ENCODE measurements at places on chromosomes 7 and 10. TPM values are rescaled to one million over a fixed set of nuclear protein-coding genes. Genes with fewer than 3 reads are reported as not detected.
A peak's percentile ranks its signal among the peaks of the same experiment; 100 is the strongest.

DNA sequence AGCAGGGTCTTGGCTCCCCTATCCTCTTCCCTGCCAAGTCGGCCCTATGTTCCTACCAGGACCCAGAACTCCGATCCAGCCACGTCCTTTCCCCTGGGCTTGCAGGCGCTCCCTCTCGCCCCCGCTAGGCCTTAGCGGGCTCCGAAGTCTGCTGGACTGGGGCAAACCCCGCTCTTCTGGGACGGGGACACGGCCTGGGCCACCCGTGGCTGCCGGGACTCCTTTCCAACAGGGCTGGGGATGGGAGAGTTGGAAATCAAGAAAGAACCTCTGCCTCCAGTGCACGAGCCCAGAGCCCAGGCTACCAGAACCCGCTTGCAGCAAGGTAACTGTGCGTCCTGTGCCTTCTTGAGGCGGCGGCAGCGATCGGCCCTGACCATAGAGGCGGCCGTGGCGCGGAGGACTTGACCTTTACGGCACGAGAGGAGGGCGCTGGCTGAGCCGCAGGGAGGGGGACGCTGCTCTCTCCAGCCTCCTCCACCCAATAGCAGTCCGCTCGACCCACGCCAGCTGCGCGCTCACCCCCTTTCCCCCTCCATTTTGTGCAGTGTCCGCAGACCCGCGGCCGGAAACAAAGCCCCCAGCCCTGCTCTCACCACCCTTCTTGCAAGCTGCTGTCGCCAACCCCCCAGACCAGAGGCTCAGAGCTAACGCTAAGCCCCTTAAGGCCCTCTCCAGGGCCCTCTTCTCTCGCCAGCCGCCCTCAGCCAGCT, 7.0 kb upstream of the HOXA11 start:
- DNase-seq: no peak

Gene ZNF365
- total RNA-seq: 11.6 TPM

- no peak for DNase-seq
Observed at GRCh38 chr10:109327266-109327665, 596.0 kb downstream of the XPNPEP1 start.

GRCh38 chr10:133087045-133087678, 562 bp upstream of the ADGRA1 start:
- no peak for DNase-seq

- DNase-seq: no peak
Observed at GRCh38 chr10:56927701-56928100, 566.6 kb upstream of the ZWINT start.

- peak; percentile 58 for DNase-seq
Observed at GRCh38 chr7:28990200-28990960, 32.2 kb upstream of the TRIL start.

GRCh38 chr7:36047091-36047658, 105.9 kb upstream of the EEPD1 start:
- DNase-seq: no peak

GRCh38 chr10:72611783-72612182, 14.1 kb downstream of the MICU1 start:
- no peak for DNase-seq

- DNase-seq: peak; percentile 95
Observed at GRCh38 chr10:111076191-111076681, 593 bp upstream of the ADRA2A start.

- no peak for DNase-seq
Observed at GRCh38 chr10:1539216-1539615, 198.1 kb downstream of the ADARB2 start.

DNA sequence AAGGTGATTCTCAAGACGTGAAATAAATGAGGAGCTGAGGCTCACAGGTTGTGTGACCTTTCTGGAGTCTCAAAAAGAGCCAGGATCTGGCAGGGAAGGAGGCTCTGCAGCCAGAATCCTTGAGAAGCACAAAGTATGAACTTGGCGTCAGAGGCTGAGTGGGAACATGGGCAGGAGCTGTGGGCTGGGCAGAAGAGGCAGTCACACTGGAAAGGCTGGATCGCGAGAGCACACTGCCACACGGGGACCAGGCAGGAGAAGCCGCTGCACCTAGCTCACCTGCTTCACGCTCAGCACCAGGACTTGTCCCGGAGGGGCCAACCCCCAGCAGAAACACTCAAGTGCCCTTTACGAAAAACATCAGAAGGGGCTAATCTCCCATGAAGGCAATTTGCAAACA, 535.0 kb downstream of the TNS3 start:
- no peak for DNase-seq

Gene OR2A12
- not detected for total RNA-seq

Gene SEMA3D
- total RNA-seq: 35.7 TPM

Gene ZNF394
- 30.7 TPM for total RNA-seq

- DNase-seq: no peak
Observed at GRCh38 chr7:99221866-99222265, 14.0 kb upstream of the KPNA7 start.

GRCh38 chr7:99139036-99139435, 4.9 kb downstream of the SMURF1 start:
- DNase-seq: no peak

- no peak for DNase-seq
Observed at GRCh38 chr7:91596287-91596686, 284.2 kb downstream of the MTERF1 start.

DNA sequence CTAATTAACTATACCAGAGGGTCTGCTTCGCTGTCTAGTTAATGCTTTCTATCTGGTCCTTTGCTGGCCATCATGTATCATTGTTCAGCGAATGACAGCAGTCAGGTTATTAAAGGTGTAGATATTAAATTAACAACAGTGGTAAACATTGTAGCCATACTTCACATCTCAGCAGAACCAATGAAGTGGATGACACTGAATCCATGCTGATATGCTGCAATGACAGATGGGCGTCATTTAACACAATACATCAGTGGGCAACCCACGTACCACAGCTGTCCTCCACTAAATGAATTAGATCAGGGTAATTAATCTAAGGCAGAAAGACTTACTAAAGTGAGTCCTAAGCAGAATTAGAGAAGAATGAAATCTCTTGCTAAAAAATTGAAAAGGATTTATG, 767.2 kb downstream of the NXPH1 start:
- DNase-seq: no peak

- no peak for DNase-seq
Observed at GRCh38 chr7:108114117-108114841, 15.9 kb downstream of the LAMB4 start.

GRCh38 chr7:151897161-151897731, 20.3 kb upstream of the PRKAG2 start:
- DNase-seq: no peak

DNA sequence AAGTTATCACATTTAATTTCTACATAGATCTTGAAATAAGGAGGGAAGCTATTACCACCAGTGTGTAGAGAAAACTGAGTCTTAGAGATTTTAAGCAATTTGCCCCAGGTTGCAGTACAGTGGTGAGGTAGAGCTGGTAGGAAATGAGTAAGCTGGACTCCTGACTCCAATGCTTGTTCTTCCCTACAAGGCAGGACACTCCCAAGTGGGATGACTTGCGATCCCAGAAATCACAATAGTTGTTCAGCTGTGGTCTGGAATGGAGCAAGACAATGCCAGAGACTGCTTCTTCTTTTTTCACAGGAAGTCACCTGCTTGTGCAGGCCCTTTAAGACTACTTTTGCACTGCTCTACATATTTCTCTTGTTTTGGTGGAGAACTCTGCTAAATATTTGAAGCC, 327.2 kb upstream of the BMPER start:
- no peak for DNase-seq

GRCh38 chr10:49505589-49505988, 33.3 kb downstream of the ERCC6 start:
- no peak for DNase-seq

Gene ANKRD30A
- not detected for total RNA-seq

GRCh38 chr7:5437987-5438386, 14.4 kb upstream of the TNRC18 start:
- DNase-seq: no peak

GRCh38 chr10:34254596-34254995, 560.5 kb downstream of the PARD3 start:
- DNase-seq: no peak

DNA sequence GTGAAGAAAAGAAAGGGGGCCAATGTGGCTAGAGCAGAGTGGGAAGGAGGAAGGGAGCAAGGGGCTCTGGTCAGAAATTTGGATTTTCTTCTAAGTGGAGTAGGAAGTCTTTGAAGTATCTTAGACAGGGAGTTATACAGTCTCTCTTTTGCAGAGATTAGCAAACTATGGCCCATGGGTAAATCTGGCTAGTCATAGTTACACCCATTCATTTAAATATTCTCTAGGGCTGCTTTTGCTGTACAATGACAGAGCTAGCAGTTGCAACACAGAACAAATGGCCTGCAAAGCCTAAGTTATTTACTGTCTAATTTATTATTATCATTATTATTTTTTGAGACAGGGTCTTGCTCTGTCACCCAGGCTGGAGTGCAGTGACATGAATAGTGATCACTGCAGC, 10.5 kb upstream of the LAMB4 start:
- DNase-seq: no peak

Gene C10orf62
- total RNA-seq: 0.50 TPM

Gene PDE1C
- total RNA-seq: 10.6 TPM

DNA sequence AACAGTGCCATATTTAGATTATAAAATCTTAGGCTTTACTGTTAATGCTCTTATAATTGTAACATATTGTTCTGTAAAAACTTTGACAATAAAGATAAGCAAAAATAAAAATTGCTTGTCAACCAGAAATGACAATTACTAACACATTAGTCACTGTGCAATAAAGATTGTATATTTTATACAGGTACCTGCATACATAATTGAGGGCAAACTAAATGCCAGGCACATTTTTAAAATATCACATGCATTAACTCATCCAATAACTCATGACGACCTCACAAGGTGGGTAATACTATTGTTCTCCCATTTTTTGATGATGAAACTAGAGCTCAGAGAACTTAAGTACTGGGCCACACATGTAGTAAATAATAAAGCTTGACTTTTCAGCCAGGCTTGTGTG, 1020.2 kb upstream of the C7orf33 start:
- no peak for DNase-seq

DNA sequence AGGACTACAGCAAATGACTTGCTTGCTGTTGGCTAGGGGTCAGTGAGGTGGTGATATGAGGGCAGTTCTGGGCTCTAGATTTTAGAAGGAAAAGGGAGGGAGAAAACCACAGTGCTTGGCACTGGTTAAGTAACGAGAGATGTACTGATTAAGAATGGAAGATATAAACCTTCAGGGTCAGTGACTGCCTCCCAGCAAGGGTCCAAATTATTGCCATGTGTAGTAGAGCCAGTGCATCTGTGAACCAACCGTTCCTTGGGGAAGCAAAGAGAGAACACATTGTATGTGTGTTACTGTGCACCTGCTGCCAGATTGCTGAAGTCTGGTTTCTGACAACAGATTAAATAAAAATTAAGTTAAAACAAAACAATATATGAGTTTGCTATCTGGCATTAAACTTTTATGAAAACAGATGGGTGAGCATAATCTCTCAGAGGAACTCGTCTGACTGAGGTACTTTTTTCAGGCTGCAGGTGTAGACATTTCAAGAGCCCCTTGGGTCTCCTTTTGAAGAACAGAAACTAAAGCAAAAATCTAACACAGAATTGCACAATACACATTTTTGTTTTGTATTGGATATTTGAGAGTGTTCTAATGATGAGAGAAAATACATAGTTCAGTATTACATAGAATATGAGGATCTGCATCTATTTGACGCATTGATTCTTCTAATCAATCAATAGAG, 1120.6 kb downstream of the SORCS3 start:
- no peak for DNase-seq

Gene GPR37
- total RNA-seq: 14.1 TPM

- no peak for DNase-seq
Observed at GRCh38 chr7:1703871-1704810, 34.1 kb downstream of the ELFN1 start.

Gene PRPS1L1
- total RNA-seq: not detected

DNA sequence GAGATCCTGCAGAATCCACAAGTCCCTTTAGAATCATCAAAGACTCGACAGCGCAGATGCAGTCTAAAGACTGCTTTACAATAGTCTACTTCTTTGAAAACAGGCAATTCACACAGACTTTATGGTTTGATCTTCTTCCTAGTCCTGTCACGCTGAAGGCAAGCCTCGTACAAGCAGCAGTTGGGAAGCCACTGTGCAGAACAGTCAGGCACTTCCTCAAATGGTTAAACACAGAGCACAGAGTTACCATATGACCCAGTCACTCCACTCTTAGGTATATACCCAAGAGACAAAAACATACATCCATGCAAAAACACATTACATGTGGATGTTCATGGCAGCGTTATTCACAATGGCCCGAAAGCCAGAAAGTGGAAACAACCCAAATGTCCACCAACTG, 41.4 kb downstream of the LRRC20 start:
- DNase-seq: no peak

Gene GRM3
- 14.3 TPM for total RNA-seq

- no peak for DNase-seq
Observed at GRCh38 chr10:132937861-132938260, 4.5 kb downstream of the CFAP46 start.

DNA sequence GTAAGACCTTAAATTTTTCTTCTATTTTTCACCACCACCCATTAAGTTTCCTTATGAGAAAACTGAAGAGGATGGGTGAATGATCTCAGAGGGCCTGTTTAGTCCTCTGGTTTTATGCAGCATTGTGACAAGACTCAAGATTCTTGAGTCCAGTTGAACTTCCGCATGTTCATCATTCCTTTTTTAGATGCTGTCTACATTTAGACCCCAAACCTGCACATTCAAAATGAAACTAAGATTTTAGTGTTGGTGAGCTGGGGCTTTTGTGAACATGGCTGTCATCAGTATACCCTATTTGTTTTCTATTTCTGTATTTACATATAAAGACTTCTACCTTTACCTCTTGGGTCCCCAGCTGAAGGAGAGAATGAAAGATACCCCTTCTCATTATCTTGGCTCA, 31.1 kb downstream of the NET1 start:
- DNase-seq: no peak

Gene PLXNA4
- total RNA-seq: 13.8 TPM

- peak; percentile 86 for DNase-seq
Observed at GRCh38 chr7:156640257-156640948, at the start of gene RNF32. Gene RNF32 (plus strand): TSS chr7:156640774. CDS start chr7:156643878, 3,104 bp downstream.

GRCh38 chr7:129373651-129374428, 60.4 kb upstream of the STRIP2 start:
- DNase-seq: no peak

Gene SP4
- 28.5 TPM for total RNA-seq

Gene FANK1
- total RNA-seq: 3.7 TPM

Gene LRIT1
- not detected for total RNA-seq

DNA sequence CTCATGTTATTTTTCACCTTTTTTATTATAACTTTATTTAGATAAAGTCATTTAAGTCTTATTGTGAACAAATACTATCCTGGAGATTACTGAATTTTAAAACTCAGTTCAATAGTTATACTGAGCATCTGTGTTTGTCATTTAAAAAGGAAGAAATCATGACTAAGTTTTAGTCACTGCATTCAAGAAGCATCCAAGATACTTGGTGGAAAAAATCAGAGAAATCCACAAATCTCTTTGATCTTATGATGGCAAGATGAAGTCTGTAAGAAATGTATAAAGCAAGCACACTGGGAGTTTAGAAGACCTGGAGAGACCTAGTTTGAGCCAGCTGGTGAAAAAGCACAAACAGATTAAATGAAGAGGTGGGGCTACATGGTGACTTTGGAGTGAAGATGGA, 529.8 kb upstream of the IGFBP3 start:
- DNase-seq: no peak
